NCI-H510A (cell line): ENCODE measurements at places on chromosomes 3 and 15.

DNA sequence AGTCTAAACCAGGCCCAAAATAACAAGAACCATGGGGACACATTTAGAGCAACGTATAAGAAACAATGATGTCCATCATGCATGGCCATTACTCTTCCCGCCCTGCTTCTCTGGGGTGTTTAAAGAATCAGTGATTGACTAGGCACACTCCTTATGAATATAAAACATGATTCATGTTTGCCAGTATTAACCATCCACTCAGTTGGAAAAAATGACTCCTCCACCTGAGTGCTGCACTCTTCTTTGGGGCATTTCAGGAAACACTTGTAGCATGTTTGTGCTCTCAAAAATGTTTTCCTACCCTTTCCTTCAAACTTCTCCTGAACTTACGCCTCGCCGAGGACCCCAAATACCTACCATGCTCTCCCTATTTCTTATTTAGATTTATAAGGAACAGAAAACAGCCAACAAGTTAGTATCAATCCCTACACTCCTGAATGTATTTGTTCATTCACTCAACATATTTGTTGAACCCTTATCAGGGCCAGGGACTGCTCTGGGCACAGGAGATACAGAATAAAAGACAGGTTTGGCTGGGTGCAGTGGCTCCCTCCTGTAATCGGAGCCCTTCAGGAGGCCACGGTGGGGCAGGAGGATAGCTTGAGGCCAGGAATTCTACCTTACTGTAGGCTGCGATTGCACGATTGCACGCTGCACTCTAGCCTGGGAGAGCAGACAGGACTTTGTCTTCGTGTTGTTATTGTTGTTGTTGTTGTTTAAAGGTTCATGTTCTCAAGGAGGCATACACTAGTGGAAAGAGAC lies 137.0 kb downstream of the TMCO5A start:
- DNase-seq = no peak

DNA sequence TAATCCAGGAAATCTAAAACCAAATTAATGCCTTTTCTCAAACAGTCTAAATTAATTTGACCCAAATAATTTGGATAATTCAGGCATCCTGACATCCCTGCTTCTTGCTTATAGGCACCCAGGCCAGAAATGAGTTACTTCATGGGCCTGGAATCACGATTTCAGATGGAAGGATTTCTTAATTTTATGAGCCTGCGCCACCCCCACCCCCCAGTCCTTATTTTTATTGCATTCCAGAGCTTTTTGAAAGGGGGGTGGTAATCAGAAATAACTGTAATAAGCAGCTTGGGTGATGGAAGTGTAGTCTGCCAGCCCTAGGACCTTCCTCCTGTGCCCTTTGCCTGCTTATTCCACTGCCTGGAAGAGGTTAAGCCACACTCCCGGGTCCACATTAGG lies 1.3 kb downstream of the AP2M1 start:
- DNase-seq = no peak

GRCh38 chr3:11734-12133 lies 184.8 kb upstream of the CHL1 start:
- no peak for DNase-seq

DNA sequence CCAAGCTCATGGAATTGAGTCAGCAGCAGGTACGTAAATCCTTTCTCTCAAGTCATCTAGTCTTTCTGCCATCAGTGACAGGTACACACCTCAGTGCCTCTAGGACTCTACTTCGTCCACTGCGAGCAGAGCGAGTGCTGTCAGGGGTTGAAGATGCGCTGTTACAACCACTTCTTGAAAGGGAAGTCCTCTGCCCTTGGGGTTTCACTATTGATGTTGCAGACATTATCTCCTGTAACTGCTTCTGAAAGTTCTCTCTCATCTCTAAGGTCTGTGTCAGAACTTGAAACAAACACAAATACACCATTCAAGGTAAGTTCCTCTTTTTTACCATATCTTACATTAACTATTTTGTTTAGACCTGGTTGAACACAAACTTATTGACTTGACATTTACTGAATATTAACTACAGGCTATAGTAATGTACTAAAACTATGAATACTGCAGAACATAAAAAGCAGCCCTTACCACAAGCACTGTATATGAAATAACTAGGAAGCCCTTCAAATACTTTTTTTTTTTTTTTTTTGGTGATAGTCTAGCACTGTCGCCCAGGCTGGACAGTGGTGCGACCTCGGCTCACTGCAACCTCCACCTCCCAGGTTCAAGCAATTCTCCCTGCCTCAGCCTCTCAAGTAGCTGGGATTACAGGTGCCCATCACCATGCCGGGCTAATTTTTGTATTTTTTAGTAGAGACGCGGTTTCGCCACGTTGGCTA lies 41.5 kb downstream of the TOPBP1 start:
- no peak for DNase-seq

GRCh38 chr15:36571301-36571700 lies 8.1 kb upstream of the CDIN1 start:
- DNase-seq = no peak

DNA sequence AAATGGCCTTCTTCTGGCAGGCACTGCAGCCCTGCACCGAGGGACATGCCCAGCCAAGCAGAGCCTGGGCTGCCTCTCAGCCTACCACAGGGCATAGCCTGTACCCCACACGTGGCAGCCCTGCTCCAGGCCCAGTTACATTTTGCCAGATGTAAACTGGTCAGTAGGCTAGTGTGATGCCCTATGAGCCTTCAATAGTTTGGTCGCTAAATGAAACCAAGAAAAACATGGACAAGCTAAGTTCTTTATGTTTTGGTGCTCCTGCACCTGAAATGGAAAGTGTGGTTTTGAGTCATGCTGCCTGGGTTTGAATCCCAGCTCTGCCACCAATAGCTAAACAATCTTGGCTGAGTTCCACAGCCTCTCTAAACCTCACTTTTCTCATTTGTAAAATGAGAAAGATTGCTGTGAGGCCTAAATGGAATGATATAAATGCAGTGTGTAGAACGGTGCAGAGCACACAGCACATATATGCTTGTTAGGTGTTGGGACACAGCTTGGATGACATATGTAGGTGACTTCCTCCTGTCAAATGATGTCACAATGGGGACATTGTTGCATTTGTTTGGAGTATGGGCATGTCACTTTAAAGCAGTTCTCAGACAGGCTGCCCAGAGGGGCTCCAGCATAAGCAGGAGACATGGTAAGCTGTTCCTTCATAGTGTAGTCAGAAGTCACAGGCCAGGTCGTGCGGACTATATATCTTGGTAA lies 57.4 kb downstream of the ZBTB38 start:
- DNase-seq = no peak

- no peak for DNase-seq
Observed at GRCh38 chr3:58848826-58849225, 182.3 kb upstream of the FAM3D start.

DNA sequence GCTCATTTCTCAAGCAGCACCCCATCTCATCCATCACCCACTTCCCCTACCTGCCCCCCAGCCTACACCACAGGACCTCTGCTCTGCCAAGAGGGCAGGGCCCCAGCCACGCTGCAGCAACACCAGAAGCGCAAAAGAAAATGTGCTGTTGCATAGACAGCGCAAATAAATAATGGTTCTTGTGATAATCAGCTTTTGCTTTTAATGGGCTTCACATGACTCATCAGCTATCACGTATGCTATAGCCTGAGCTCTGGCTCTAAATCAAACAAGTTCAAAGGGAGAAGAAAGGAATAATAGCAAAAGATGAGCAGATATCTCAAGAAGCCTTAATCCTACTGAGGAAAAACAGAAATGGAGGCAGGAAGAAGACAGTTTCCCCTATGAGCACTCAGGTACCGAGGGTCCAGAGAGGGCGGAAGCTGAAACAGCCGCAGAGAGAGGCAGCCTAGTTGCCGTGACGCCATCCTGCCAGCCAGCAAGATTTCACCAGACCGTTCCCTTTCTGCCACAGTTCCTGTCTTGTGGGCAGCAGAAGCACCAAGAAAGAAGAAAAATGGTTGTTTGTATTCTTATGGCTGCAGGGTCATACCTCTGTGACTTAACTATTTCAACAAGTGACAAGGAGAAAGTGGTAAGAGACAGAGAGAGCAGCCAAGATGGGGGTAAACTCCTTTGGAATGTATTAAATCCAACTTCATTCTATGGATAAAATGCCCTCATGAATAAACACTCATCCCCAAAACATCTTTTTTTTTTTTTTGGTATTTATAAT lies 22.0 kb downstream of the RAB27A start:
- no peak for DNase-seq

DNA sequence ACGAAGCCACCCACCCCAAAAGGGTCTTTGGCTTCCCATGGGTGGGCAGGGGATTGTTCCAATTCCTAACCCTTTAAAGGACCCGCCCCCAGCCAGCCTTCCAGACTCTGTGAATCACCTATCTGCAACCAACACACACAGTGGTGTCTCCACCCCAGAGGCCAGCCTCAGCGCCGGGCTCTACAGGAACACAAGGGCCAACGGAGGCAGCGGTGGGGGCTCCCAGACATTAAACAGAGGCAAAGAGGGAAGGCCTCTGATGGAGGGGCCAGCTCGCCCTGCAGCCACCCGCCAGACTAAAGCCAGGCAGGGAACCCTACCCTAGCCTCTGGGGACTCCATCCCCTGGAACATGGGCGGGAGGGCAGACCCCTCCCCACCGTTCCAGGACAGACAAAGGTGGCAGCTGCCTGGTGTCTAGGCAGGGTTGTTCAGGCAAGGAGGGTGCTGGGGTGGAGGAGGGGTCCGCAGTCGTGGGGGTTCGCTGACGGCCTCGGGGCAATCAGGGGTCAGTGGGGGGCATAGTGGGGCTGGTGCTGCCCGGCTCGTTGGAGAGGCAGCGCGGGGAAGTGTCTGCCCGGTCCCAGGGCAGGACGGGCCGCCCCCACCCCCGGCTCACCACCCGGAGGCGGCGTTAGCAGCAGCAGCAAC lies 448 bp downstream of the SHISA5 start:
- DNase-seq = no peak

GRCh38 chr3:89494734-89495133 lies 387.3 kb downstream of the EPHA3 start:
- DNase-seq = no peak

- no peak for DNase-seq
Observed at GRCh38 chr3:87173071-87173470, 54.0 kb upstream of the CHMP2B start.

DNA sequence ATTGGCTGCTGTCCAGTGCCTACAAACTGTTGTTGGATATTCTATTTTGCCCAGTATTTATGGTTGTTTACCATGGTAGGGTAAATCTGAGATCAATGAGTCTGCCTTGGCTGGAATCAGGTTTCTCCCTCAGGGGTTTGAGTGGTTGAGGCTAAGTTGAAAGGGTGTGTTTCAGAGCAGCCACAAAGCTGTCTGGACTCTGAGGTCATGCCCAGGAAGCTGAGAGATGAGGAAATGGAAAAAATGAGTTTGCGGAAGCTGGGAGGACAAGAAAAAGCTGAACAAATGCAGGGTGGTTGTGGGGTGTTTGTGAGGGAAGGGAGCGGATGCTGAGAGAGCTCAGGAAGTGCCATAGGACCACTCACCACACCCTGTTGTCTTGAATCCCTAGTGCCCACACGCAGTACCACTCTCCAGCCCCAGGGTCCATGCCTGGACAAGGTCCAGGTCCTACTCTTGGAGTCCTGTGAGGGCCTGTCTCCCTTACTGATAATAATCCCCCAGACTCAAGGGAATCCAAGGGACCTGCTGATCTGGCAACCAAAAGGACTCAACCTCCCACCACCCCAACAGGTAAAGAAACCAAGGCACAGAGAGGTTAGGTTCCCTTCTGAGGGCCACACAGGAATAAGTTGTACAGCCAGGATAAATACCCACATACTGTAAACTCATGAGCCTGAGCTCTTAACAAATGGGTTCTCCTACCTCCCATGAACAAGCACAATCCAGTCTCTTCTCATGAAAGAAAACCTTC lies 81.6 kb downstream of the PPCDC start:
- DNase-seq = peak; percentile 16

DNA sequence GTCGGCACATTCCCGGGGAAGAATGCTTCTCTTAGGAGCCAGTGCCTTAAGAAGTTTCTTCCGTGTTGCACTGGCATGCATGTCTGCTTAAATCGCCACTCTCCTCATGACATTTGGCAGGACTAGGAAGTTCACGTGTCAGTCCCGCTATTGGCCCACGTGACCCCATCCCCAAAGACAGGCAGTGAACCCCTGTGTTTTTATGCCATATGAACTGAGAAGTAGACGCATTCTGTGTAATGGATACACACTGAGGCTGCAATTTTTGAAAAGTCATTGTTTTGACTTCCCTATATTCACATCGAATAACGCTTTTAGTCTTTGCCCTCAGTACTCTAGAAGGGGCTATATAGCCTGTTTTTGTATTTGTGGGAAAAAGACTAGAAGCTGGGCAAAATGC lies 125.6 kb upstream of the TBL1XR1 start:
- DNase-seq = no peak

- DNase-seq = no peak
Observed at GRCh38 chr3:124288996-124289395, 297.1 kb upstream of the ROPN1 start.

GRCh38 chr15:51243774-51244173 lies 94.6 kb downstream of the CYP19A1 start:
- no peak for DNase-seq

DNA sequence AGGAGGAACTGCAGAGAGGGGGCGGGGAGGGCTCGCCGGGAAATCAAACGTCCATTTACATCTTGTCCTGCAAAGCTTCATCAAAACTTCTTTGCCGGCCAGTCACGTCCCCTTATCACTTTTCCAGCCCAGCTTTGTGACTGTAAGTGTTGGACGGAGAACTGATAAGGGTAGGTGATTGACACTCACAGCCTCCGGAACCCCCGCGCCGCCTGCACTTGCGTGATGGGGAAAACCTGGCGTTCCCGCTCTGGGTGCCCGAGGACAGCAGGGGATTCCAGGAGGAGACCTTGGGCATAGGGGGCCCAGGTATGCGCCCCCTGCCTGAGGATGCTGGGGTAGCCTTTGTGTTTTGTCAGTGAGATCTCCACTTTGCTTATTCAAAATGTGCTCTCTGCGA lies 72.8 kb upstream of the ANKRD34C start:
- DNase-seq = no peak
